ENCODE measurements at places on chromosomes 2 and 18.
A peak's percentile ranks its signal among the peaks of the same experiment; 100 is the strongest.

DNA sequence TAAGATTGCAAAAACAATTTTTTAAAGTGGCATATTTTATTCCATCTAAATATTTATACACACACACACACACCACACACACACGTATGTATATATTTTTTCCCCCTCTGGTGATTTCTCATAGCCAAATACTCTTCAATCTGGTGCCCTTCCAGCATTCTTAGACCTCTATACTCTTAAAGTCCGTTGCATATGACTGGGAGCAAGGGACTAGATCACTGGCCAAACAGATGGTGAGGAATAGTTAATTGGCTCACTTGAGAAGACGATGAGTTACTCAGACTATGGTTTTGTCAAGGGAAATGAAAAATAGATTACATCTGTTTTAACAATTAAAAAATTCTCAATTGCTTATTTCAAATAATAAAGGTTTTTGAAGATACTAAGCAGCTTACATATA, 512.5 kb upstream of the LRRTM4 start:
- DNase-seq: no peak

DNA sequence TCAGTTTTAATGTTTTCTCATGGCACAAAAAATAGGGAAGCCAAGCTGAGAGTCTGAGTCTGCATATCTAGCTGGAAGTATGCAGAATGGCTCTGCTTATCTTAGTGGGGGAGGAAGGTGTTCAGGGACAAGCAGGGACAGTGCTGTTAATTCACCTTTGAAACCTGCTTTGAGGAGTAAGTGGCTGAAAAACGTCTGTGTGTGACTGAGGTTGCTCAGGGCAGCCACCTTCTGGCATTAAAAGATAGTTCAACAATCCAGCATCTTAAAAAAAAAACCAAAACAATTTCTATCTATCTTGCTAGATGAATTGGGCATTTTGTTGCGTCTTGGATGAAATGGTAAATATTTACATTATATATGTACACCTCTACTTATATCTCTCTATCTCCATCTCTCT, 2.0 kb upstream of the TRPM8 start:
- DNase-seq: no peak

GRCh38 chr2:202040079-202040844, 6.6 kb downstream of the FZD7 start:
- no peak for DNase-seq

GRCh38 chr2:229164545-229165249, 106.4 kb downstream of the PID1 start:
- peak; percentile 26 for DNase-seq

DNA sequence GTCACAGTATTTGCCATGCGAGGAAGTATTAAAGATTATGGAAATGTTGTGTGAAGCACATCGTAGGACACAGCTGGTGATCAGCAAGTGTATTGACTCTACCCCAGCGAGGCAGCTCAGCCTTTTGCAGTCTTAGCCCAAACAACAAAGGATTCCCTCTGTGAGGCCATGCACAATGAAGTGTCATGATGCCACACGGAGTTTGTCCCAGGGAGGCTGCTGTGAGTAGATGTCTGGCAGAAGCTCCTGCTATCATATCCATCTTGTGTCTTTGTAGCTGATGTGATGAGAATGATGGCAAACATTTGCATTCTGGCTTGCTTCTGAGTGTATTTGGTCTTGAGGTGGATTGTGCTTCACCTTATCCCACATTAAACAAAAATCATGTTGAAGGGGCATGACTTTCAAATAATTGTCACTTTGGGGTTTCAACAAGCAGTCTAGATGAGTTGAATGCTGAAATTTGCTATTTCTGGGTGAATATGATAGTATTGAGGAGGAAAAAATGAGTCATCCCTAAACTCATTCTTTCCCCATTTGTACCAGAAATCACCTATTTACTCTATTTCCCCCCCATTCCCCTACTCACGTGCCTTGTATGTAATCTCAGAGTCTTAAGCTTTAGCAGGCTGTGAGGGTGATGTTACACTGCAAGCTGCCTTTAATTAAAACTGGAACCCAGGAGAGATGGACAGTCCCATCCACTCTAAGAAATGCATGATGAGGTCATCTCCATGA, 273.5 kb downstream of the RNF144A start:
- DNase-seq: no peak

GRCh38 chr2:174012347-174013314, 47.5 kb upstream of the SP3 start:
- peak; percentile 74 for DNase-seq

DNA sequence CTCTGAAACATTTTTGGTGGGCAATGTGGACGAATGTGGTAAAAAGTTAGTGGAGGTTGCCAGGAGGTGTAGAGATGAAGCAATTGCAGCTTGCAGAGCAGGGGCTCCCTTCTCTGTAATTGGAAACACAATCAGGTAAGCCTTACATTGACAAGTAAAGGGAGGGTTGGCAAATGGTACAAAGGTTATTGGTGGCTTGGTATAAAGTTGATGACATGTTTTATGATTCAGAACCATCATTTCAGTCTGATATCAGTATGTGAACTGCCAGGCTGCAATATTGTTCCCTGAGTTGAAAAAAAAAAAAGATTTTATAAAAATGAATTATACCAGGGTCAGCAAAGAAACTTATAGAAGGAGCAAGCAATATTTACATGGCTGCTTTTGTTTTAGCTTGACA, 14.4 kb upstream of the DLX1 start:
- no peak for DNase-seq

DNA sequence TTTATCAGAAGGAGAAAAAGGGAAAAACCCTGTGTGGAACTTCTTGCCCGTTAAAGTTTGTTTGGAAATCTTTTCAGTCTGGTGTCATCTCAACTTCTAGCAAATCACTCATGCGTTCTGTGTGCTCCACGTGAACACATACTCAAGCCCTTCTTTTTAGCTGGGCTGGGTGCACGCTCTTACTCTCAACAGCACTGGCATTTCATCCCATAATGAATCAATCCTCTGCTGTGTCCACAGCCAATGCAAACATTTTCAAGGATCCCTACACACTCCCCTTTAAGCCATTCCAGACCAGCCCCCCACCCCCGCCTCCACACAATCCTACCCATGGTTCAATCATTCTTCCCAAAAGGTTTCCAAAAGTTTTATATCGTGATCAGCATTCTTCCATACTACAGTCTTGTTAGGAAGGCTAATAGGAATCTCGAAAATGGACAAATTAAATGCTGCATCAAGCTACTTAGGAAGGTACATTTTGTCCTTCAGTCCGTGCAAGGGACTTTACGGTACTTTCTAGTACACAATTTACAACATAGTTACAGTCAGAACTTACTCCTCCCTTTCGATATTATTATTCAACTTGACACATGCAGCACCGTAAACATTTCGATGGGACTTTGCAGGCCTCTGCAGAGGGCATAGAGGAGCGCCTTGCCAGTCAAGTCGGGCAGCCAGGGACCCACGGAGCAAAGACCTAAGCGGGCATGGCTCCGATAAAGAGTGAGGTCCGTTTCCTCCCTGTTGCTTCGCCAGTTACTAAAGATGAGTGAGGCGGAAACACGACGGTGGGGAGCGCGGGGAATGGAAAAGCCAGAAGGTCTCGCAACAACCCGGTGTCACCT, 1.4 kb downstream of the PTGR3 start:
- peak; percentile 65 for DNase-seq

DNA sequence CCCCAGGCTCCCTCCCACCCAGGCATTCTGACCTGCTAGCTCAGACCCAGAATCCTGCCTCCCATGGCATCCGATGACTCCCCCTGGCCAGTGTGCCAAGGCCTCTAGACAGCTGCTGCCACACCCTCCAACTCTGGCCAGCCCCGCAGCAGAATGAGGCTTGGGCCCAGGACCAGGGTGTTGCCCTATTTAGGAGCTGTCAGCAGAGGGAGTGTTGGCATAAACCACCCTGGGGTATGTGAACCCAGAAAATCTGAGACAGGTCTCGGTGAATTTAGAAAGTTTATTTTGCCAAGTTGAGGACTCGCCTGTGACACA, 134.3 kb downstream of the KLHL29 start:
- DNase-seq: no peak

DNA sequence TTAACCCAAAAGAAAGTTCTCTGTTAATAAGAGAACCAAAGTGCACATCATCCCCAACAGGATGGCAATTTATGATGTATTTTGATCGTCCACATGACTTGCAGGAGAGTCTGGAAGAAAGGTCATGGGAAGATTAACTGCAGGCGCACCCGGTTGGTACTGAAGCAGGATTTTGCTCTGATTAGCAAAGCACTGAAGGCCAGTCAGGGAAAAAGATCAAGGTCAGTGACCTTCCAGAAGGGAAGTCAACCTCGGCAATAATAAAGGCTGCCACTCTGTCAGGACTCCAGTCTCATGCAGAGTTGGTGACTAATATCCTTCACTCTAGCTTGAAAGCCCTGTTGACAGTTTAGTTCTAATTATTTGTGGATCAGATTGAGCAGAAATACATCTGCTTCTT, 432.7 kb upstream of the RAB12 start:
- no peak for DNase-seq

GRCh38 chr18:12630136-12630535, 27.8 kb downstream of the SPIRE1 start:
- peak; percentile 61 for DNase-seq

GRCh38 chr2:134897932-134898331, 20.7 kb upstream of the CCNT2 start:
- no peak for DNase-seq

- peak; percentile 39 for DNase-seq
Observed at GRCh38 chr2:12321886-12322285, 394.9 kb upstream of the TRIB2 start.

GRCh38 chr18:26741048-26741447, 124.5 kb downstream of the AQP4 start:
- peak; percentile 7 for DNase-seq

GRCh38 chr2:216004697-216005283, 8.6 kb downstream of the MREG start:
- no peak for DNase-seq

DNA sequence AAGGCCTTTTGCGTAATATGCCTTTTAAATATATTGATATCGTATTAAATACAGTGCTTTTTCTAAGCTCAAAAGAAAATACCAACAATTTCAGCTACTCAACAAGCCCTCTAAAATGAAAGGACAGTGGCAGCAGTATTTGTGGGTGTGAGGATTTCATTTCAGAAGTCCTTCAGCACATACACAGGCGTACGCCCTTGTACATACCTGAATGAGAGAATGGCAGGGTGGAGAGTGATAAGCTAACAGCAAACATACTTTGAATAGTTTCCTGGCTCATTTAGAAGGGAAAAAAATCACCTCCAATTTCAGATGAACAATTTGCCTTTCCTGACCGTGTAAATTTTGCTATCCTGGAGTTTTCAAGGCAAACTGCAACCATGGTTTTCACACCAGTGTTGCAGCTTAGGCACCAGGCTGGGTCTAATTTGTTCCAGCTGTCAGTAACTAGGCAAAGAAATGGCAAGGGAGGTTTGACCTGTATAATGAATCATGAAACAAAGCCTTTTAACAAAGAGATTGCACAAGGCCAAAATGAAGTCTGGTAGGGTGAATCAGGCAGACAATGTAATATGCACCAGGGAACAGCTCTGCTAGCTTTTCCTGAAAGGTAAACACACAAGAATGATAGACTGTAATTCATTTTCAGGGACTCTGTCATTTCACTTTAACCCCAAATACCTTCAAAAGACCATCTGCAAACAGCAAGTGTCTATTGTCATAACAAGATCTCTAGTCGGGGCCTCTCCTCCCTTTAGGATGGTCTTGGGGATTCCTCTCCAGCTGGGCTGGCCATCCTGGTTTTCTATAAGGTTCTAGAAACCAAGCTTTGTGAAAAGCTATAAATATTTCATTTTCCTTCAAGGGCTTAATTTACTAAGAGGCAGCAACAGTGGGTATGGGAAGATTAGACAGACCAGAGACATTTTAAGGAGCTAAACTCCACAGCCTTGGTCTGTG, 11.5 kb downstream of the ANKRD29 start:
- peak; percentile 89 for DNase-seq

DNA sequence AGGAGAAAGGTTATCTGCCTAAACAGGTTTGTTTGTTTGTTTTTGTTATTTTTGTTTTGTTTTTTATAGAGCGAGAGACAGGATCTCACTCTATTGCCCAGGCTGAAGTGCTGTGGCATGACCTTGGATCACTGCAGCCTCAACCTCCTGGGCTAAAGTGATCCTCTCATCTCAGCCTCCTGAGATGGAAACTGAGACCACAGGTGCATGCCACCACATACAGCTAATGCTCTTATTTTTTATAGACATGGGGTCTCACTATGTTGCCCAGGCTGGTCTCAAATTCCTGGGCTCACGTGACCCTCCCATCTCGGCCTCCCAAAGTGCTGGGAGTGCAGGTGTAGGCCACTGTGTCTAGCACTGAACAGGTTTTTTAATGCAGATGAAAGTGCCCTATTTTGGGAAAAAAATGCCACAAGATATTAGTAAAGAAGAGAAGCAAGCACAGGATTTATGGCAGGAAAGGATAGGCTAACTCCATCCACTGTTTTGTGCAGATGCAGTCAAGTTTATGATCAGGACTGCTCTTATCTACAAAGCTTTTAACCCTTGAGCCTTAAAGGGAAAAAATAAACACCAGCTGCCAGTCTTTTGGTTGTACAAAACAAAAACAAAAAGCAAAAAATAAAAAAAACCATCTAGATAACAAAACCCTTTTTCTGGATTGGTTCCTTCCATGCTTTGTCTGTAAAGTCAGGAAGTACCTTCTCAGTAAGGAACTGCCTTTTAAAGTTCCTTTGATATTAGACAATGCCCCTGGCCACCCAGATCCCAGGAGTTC, 29.4 kb downstream of the MAP4K3 start:
- DNase-seq: no peak

GRCh38 chr2:202635428-202636212, 851 bp downstream of the FAM117B start:
- peak; percentile 51 for DNase-seq

GRCh38 chr2:11270891-11271290, 73.5 kb downstream of the ROCK2 start:
- peak; percentile 82 for DNase-seq

DNA sequence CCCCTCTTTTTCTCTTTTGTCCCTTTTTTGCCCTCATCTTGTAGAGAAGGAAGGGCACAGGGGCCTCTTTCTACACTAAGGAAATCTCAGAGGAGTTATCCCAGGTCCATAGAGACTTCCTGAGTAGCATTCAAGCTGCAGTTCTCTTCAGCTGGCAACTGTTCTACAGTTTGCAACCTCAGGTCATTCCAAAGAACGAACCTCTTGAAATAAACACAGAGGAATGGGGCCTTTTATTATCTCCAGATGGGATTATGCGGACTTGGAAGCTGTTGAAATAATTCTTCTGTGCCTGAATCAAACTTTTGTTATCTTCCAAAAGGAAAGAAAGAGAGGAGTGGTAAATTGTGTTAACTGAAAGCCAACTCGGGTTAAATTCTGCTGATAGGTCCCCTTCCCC, 31.0 kb upstream of the NFE2L2 start:
- peak; percentile 65 for DNase-seq

DNA sequence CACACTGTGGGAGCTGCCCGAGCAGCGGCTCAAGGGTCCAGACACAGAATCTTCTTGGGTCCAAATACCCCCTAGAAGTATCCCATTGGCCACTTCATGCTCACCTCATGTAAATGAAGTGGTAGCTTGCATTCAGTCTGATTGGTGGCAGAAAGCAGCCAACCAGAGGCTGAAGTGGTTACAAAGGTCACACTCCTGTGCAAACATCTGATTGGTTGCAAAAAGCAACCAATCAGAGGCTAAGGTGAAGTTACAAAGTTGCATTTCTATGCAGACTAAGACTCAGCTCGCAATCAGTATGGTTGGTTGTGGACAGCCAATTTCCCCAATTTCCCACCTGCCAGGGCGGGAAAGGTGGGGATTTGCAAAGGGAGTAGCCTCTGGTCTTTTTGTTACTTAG, 94.3 kb downstream of the DGKD start:
- no peak for DNase-seq

Measured in fibroblast of lung (primary cell).